ENCODE measurements at places on chromosomes 12 and 14. TPM values are rescaled to one million over a fixed set of nuclear protein-coding genes. Genes with fewer than 3 reads are reported as not detected.
A peak's percentile ranks its signal among the peaks of the same experiment; 100 is the strongest.

Gene IQSEC3
- 2.5 TPM for total RNA-seq

Gene ZNF385A
- total RNA-seq: 16.3 TPM

- peak; percentile 91 for DNase-seq
Measured at GRCh38 chr14:88682495-88683114, 110.1 kb downstream of the EML5 start.

DNA sequence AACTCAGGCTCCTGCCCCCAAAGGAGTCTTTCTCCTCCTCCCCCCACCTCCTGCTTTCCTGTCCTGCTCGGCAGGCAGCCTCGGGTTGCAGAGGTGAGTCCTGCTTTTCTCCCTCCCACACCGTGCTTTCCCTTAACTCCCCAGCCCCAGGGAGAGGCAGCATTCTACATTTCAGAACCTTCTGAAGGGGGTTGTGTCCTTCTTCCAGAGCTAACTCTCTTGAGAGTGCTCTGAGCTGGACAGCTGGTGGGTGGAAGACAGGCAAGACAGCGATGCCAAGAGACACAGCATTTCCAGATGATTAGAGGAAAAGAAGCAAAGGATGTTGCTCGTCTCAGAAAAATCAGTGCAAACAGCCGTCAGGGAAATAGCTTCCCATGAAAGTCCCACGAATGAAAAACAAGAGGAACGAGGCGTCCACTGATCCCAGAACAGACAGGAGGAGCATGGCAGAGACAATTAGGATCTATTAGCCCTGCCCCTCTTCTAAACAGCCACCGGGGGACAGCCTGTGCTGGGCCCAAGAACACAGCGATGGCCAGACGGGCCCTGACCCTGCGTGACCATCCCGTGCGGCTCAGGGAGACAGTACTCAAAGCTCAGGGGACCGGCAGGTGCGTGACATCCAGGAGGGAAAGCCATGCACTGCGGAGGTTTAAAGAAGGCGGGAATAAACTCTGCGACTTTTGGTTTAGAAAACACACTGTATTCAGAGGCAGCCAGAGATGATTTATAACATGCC lies 216.5 kb upstream of the RTL1 start:
- peak; percentile 64 for DNase-seq

DNA sequence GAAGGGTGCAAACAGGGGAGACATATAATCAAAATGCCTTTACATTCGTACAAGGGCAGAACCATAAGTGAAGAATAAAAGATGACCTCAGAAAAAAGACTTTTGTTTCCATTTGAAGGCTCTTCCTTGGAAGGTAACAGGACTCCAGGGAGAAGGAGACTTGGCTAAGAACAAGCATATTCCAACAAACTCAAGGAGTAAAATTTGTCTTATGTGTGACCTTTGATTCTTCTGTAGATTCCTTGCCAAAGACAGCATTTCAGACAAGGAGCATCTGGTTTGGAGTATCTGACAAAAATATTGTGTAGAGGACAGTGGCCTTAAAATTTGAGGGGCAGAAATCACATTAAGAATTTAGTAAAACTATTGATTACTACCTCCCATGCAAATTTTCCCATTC lies 991.9 kb downstream of the FLRT2 start:
- DNase-seq: no peak

All from endodermal cell (in vitro differentiated cells).